Right hindlimb (tissue), 1 donor: ENCODE measurements at places on chromosomes 4 and X.

- DNase-seq: no peak
Measured at GRCh38 chrX:153784325-153784967, 3.6 kb downstream of the SRPK3 start.

GRCh38 chr4:169617306-169617705 is 3.1 kb upstream of the CLCN3 start:
- DNase-seq: no peak

DNA sequence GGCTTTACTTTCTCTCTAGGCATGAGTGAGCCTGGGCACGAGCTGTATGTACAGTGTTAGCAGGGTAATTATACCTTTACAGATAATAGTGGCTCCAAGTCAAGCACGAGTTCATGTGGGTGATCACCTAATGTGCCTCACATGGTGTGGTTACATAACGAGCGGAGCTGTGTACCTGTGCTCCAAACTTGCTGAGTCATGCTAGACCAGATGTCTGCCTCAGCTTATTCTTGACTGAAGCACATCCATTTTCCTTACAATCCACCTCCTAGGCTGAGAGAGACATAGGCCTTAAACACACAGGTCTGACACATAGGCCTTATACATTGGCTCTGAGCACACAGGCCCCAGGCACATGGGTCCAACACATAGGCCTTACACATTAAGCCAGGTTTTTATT is 426.6 kb downstream of the GPAT3 start:
- DNase-seq: no peak

GRCh38 chr4:108839333-108839732 is 76.5 kb upstream of the ETNPPL start:
- DNase-seq: no peak

- DNase-seq: no peak
Measured at GRCh38 chrX:43643201-43643600, 12.9 kb upstream of the MAOA start.
